Stimulated activated CD4-positive, alpha-beta T cell treated with anti-CD3 and anti-CD28 coated beads, Interleukin-4, amount 100 ng/mL, for 24 hours (primary cell): ENCODE measurements at places on chromosomes 5 and 9.

DNA sequence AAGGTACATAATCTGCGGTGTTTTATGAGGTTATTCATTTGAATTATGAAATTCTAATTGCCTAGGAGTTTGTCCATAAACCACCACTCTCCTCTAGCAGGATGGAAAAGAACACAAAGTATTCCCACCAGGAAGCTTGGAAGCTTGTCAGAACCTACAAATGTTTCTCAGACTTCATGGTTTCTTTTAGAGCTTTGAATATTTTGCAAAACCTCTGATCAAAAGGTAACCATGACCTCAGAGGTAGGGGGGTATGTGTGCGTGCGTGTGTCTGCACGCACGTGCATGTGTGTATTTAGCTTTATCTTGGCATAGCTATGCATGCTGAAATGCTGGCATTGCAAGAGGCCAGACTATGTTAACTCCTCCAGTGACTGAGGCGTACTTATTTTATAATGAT, 847.0 kb downstream of the TLE1 start:
- DNase-seq: no peak

DNA sequence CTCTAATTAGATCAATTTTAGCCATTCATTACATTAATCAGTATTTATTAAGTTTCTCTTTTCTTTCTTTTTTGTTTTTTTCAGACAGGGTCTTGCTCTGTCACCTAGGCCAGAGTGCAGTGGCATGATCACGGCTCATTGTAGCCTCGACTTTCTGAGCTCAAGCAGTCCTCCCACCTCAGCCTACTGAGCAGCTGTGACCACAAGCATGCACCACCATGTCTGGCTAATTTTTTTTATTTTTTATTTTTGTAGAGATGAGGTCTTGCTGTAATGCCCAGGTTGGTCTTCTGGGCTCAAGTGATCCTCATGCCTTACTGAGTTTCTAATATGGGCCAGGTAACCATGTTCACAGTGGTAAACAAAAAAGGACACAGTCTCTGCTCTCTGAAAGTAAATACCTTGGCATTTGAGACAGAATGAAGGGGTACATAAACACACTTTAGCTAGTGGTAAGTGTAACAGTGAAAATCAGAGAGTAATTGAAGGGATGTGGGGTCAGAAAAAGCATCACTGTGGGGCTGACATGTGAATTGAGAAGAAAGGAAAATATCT, 336.3 kb downstream of the ADGRV1 start:
- no peak for DNase-seq

DNA sequence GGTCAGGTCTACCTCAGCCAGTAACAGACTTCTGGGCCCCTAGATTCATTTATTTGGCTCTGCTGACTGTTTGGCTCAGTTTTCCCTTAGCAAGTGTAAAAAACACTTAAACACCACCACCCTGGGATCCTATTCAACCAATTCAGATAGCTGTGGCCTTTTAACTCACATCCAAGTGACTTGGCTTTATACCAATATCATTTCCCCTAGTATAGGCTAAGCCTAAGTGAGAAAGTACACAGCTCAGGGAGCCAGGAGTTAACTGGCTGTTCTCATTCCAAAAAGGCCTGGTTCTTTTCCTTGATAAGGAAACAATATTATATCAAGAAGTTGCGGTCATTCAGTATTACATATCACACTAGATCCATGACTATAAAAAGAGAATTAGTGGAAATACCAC, 163.5 kb downstream of the ARL15 start:
- DNase-seq: no peak

DNA sequence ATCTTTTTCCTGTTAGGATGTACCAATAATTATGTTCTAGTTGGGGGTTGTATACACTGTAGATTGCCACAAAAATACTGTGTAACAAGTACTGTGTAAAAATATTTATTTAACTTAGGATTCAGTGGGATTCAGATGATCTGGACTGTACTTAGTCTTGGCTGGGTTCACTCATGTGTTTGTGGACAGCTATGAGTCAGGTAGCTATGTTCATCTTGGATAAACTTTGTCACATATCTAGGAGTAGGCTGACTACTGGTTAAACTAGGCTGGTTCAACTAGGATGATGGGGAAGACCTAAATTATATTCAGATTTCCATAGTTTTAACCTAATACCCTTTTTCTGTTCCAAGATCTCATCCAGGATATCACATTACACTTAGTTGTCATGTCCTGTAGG, 32.1 kb upstream of the TNFSF15 start:
- no peak for DNase-seq

- peak; percentile 32 for DNase-seq
Measured at GRCh38 chr5:134110382-134110781, 4.1 kb upstream of the TCF7 start.

DNA sequence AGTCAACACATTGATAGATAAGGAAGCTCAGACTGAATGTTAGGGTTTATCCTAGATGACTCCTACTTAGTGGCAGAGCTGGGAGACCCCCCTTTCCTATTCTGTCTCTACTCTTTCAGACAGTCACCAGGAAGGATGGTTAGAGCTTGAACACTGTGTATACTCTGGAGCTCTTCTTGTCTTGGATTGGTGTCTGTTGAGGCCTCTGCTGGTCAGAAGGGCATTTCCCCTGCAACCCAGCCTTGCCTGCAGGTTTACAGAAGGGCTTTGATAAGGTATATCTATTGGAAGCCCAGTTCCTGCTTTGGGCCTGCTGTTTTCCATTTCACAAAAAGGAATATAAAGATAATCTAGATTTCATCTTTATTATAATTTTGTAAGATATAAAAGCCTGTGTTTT, 71.8 kb downstream of the KDM4C start:
- DNase-seq: no peak

DNA sequence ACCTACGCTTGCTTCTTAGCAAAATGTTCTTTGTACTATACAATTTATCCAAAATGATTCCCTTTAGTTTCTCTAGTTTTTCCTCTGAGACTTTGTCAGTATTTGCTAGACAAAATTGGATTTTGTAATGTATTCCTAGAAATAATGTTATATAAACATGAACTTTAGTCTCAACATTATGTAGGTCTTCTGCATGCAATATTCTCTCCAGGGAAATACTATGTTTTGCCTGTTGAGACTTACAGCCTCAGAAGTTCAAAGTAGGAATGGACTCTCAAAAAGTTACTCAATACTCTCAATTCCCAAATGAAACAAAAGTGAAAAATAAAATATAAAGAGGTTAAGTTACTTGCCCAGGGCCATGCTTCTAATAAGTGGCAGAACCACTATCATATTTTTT, 24.8 kb upstream of the SMC2 start:
- DNase-seq: no peak

DNA sequence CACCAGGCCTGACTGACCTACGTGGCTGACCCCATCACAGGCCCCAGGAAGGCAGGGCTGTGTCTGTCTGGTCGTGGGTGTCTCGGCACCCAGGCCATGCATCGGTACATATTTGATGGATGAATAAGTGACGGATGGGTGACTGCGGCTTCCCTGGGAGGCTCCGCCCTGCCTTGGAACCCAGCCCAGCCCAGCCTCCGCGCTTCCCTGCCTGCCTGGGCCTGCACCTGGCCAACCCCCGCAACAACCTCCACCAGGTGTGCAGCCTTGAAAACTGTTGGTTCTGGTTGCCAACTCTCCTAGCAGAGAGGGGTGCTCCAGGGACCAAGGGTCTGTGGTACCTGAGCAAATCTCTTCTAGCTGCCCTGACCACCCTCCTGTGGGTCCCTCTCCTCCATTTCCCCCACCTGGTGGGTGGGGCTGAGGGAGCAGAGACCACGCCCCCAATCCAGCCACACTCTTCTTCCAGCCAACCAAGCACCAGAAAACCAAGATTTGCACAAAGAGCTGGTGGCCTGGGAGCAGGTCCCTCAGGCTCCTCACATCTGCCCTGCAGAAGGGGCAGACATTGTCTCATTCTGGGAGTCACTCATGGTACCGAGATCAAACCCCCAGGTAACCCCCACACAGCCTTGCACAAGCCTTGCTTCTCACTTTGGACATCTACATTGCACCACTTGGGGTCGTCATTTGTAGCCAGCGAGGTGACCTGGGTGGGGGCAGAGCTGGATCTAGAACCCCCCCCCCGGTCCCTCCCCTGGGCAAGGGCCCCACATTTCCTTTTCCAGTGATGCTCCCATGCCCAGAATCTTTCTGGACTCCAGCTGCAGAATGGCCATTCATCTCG, 100.6 kb upstream of the IER5L start:
- no peak for DNase-seq

DNA sequence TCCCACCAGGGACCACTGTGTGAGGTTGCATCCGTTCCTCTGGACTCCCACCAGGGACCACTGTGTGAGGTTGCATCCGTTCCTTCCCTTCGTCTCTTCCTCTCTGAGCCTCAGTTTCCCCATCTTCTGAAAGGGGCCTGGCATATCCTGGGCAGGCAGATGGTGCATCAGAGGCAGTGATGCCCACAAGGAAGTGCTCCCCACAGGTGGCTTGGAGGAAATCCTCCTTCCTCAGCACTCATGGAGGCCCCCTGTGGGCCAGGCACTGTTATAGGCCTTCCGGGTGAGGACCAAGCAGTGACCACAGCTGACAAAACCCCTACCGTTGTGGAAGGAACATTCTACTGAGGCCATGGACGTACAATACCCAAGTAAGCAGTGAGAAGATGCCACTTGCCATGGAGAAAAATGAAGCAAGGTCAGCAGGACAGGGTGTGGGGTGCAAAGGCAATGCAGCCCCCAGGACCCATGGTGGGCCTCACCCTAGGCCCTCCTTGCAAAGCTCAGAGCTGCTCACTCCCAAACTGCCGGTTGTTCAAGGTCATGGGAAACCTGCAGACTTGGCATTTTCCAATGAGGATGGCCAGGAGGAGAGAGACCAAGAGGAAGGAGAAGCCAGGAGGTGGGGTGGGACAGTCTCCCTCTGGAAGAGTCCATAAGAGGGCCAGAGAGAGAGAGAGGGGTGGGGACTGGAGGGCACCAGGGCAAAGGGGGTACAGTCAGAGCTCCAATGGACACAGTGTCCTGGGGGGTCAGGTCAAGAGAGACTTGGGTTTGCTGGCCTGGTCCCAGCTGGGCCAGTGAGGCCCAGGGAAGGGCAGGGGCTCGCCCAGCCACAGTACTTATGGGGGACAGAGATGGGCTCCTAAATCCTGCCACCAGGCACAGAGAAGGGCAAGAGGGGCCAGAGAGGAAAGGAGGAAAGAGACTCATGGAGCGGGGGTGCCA, 51.1 kb downstream of the C9orf50 start:
- no peak for DNase-seq

- DNase-seq: no peak
Measured at GRCh38 chr9:133843250-133843649, 105.1 kb upstream of the SARDH start.

DNA sequence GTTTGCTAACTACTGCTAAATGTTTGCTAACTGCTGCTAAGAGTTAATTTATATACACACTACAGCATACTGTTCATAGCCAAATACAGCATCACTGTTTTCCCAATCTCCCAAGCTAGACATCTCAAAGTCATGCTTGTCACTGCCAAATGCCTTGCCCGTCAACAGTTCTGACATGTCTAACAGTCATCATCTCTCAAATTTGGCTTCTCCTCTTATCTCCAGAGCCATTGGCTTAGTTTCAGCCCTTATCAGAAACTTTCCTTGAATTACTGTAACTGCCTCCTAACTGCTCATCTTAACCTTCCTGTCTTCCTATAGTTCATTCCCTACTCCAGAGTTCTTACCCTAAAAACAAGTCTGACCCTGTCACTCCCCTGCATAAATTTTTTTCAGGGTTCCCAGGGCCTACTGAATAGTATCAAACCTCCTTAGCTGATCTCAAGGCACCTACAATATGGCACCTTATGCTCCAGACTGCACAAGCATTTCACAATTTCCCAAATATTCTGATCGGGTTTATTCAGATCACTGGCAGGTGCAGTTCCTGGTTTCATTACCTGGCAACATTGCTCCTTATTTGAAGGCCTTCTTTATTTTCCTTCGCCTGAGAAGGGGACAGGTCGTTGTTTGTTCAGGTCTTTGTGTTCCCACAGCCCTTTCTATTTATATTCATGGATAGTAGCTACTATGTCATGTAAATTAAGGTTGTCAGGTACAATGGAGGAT, 55.9 kb upstream of the ANKRD55 start:
- DNase-seq: no peak

GRCh38 chr9:26158631-26159150, 480.4 kb upstream of the TUSC1 start:
- DNase-seq: no peak

DNA sequence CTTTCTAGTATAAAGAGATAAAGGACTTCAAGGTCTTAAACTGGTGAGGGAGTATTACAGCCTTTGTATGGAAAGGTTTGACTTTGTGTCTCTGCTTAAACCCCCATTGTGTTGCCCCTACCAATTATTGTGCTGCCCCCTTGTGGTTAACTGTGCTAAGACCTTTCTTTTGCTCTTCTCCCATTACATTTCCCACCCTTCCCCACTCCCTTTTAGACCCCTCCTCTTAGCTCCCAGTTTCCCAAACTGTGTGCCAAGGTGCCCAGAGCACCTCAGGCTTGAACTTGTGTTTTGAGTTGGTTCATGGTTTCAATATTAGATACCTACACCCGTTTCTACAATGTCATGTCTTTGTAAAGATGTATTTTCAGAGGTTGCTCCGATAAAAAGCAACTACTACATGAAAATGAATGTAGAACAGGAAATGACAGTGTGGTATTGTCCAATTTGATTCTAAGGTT, 2.9 kb downstream of the JAK2 start:
- DNase-seq: peak; percentile 72

DNA sequence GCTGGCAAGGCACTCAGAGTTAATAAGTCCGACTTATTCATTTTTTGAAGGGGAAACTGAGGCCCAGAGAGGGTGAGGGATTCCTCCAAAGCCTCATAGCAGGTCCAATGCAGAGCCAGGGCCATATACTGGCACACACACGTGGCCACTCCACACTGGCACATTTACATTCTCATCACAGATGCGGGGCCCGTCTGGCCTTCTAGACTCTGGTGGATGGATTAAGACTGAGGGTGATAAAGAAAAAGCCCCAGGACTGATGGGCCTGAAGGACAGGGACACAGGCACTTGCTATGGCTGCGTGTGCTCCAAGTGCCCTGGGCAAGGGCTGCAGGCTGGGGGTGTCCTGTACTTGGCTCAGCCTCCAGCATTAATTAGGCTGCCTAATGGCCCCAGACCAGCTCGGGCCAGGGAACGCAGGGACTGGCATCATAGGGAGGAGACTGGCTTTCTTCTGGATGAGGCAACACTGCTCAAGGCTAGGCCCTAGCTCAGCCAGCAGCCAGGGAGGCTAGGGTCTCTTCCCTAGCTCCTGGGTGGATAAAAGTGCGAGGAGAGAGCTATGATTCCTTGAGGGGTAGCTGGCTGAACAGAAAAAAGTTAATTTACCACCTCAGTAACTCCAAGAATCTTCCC, 28.5 kb upstream of the CSF1R start:
- DNase-seq: no peak

- no peak for DNase-seq
Measured at GRCh38 chr5:145473042-145473642, 362.0 kb downstream of the PRELID2 start.

DNA sequence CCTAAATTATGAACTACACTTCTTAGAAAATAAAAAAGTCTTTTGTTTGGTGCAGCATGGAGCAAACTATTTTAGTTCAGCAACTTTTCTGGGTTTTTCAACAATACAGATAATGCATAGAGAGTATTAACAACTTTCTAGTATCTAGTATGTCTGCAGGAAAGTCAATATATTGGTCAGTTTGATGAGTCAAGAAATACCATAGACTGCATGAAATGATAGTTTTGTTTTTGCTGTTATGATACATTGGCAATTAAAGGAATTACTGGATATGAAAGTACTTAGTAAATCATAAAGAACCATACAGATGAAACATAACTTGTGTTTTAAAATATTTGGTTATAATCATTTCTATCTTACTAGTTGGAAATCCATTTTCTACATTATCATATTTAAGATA, 173.5 kb downstream of the GIN1 start:
- no peak for DNase-seq
